ENCODE measurements at places on chromosomes 4 and X.

GRCh38 chrX:28888416-28888815, 301.2 kb downstream of the IL1RAPL1 start:
- no peak for DNase-seq

GRCh38 chr4:80321776-80322175, 13.8 kb upstream of the CFAP299 start:
- no peak for DNase-seq

- DNase-seq = no peak
Observed at GRCh38 chr4:173883821-173884220, 353.8 kb upstream of the HAND2 start.

DNA sequence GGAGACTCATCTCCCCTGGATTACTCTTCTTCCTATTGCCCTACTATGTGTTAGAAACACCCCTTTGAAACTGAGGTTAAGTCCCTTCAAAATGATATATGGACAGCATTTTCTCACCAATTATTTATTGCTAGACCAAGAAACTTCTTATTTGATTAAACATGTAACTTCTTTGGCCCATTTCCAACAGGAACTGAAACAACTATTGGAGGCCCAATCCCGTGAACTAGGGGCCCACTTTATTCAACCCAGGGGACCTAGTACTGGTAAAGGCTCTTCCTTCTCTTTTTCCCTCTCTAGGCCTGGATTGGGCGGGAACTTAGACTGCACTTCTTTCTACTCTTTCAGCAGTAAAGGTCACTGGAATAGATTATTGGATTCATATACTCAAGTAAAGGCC, 16.7 kb upstream of the COL25A1 start:
- DNase-seq = no peak

DNA sequence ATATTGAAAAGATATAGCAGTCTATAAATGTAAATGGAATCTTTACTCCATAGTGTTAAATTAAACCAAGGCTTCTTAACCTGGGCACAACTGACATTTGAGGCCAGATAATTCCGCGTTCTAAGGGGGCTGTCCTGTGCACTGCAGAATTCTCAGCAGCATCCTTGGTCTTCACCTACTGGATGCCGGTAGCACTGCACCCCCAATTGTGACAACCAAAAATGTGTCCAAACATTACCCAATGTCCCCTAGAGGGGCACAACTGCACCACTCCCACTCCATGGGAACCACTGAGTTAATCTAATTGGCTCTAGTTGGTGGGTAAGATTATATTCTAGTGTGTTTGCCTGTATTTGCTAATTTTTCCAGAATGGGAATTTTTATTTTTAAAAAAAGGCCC, 16.6 kb downstream of the AP1S2 start:
- DNase-seq = no peak

GRCh38 chr4:80103629-80104028, 30.6 kb upstream of the ANTXR2 start:
- no peak for DNase-seq

DNA sequence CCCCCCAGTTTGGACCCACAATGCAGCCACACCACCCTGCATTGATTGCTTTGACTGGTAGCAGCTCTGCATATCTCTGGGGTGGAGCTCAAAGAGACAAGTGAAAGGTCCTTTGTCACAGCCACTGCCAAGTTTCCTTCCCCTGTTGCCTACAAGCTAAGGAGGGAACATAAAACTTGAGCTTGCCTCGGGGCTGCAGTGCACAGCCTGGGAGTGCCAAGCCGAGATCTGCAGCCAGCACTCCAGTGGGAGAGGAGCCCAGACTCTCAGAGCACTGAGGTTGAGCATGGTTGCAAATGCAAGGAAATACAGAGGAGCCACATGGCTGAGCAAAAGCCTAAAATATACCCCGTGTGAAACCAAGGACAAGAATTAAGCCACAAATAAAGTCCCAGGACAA, 142.2 kb downstream of the DKK2 start:
- DNase-seq = no peak

DNA sequence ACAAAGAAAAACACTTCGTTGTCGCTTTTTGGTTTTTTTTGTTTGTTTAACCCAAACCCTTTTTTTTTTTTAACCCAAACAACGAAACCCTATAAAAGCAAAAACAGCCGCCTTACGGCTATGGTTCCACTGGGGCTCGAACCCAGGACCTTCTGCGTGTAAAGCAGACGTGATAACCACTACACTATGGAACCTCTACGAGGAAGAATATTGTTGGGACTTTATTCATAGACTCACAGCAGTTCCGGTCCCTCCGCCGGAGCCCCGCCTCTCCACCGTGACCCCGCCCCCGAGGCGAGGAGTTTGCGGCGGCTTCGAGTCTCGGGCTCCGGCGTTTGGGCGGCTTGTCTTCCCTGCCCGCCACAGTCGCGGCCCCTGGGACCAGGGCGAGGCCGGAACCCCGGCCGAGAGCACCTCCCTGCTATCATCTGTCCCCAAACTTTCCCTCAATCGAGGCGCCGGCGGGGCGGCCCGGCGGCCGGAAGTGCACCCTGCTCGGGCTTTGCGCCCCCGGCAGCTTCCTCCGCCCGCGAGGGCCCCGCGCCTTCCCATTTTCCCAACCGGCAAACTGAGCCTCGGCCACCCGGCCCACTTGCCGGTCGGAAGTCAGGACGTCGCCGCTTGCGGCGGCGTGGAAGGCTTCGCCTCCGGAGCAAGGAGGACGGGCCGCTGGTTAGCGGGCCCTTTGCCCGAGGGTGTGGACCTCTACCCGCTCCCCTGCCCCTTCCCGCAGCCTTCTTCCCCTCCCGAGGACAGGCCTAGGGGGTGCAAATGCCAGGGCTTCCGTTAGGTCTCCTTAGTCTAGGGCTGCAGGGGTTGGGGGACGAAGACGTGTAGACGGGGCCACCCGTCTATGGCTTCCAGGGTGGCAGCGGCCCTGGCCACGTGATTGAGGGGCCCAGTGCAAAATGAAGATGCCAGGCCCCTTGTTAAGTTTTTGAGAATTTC, 3.2 kb upstream of the RS1 start:
- DNase-seq = peak; percentile 40

- no peak for DNase-seq
Observed at GRCh38 chr4:5708449-5709206, at the start of gene EVC2. TSS of gene EVC2 (minus strand) at chr4:5708559. CDS start at chr4:5708513, 46 bp downstream.

- no peak for DNase-seq
Observed at GRCh38 chrX:82224961-82225360, 1023.1 kb downstream of the SH3BGRL start.

DNA sequence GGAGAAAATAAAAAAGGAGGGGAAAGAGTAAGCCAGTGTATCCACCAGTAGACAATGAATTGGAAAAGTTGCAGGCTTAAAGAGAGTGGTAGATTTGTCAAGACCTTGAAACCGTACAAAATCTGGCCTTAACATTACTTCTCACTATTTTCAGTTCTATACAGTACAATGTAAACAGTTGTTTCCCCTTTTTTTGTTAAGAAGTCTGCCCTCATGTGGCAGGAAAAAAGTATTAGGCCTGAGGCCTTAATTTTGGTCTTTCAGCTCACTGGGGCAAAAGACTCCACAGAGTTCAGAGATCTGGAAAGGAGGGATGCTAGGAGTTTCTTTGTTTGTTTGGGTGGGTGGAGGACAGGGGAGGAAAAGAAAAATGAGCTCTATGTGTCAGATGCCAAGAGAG, 92.8 kb upstream of the CCDC160 start:
- DNase-seq = no peak

GRCh38 chr4:25172961-25173915, 13.0 kb upstream of the SEPSECS start:
- no peak for DNase-seq

GRCh38 chrX:7223271-7223670, 75.3 kb upstream of the PUDP start:
- DNase-seq = no peak

DNA sequence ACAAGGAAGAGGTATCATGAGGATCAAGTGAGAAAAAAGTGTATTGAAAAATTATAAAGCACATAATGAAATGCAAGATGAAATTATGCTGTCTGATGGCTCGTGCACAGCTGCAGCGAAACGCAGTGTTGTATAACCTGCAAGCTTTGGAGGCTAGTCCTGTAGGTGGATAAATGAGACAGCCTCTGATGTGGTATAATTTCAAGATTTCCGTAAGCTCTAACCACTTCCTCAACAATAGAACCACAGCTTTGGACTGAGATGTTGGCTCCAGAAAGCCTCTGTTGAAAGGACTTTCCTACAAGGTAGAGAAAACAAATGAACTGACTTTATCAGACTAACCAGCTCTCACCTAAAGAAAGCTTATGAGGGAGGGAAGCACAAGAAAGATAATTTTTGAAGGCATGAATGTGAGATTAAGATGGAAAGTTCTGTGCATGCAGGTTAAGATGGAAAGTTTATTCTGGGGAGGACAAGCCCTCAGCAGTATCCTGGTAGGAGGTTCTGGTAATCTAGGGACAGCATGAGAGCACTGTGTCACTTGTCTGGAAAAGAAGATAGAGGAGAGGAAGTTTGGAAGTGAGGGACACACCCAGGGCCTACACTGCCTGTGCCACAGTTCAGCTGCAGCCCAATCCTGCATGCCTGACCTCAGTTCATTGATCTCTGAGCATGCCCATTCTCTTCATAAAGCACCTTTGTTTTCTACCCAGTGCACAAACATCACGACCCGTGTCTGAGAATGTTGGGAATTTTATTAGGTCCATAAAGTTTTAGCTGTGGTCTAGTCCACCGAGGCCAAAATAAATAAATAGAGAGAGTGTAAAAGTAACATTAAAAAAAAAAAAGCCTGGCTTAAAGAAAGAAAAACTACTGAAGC, 161.5 kb upstream of the SFRP2 start:
- no peak for DNase-seq

DNA sequence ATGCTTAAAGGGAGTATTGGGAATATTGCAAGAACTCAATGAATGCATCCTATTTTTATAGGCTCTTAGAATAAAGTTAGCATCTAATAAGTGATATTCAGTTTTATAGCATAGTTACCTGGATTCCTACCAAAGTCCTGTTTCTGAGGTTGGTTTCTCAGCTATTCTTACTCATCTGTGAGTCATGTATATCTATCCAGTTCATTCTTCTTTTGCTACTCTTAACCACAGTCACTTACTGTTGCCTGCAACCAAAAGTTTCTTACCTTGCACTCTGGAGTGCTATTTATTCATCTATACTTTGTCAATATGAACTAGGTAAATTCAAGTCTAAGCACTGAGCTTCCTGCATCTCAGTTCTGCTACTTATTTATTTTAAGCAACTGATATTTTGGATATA, 322.5 kb downstream of the HS3ST1 start:
- DNase-seq = no peak

- no peak for DNase-seq
Observed at GRCh38 chrX:16320765-16321355, 153.6 kb downstream of the MAGEB17 start.

DNA sequence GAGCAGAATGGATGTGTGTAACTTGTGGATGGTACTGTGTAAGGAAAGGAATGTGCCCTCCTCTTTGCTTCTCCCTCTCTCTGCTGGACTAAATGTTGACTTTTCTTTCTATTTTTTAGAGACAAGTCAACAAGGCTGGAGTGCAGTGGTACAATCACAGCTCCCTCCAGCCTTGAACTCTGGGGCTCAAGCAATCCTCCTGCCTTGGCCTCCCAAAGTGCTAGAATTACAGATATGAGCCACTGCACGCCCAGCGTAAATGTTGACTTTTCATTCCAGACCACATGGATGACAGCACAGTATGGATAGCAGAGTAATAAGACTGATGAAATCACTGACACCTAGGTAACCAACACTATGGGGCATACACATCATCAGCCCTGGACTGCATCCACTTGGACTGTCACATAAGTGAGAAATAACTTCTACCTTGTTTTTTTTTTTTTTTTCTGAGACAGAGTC, 5.1 kb upstream of the RPS3A start:
- DNase-seq = no peak

GRCh38 chrX:25130619-25131018, 114.9 kb upstream of the ARX start:
- DNase-seq = no peak
